HAP-1 (cell line): ENCODE measurements at places on chromosomes 1 and 21.

DNA sequence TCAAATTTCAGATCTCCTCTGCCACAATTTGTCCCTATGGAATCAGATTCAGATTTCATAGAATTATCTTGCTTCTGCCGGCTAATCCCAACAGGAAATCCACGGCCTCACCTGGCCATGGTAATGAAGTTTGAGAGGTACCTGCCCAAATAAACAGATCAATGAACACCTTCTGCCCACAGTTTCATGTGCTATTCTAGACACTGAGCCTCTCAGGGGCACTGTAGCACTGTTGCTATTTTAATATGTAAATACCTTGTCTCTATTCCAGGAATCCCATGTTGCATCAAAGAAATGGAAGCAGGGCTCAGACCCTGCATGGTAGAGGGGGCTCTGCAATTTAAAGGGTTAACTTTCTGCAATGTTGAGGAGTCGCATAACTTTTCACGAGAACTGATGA lies 593.1 kb downstream of the PTBP2 start:
- DNase-seq, result no peak

GRCh38 chr1:222592171-222592570 lies 2.4 kb upstream of the TAF1A start:
- DNase-seq, result no peak

- no peak for DNase-seq
Measured at GRCh38 chr1:212586206-212587015, 22.1 kb upstream of the ATF3 start.

DNA sequence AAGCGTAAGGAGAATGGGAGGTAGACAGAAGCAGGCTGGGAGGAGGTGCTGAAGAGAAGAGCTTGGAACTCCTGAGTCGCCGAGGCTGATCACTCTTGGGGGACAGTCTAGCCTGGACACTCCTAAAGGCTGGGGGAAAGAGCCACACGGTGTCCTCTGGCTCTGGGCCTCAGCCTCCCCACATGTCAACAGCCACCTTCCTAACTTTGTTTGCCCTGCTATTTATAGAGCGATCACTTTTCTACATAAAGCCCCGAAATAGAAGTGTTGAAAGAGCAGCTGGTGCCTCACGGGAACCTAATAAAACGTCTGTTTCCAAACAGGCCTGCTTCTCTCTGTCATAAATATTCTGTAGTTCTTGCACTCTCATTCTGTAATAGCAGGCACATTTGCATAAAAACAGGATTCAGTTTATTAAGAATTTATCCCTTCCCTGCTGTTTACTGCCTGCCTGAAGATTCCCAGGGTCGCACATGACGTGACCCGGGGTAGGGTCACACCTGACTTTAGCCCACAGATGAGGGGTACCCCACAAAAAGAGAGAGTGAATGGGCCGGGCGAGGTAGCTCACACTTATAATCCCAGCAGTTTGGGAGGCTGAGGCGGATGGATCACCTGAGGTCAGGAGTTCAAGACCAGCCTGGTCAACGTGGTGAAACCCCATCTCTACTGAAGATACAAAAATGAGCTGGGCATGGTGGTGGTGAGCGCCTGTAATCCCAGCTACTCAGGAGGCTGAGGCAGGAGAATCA lies 212.5 kb downstream of the TOMM20 start:
- peak; percentile 45 for DNase-seq

DNA sequence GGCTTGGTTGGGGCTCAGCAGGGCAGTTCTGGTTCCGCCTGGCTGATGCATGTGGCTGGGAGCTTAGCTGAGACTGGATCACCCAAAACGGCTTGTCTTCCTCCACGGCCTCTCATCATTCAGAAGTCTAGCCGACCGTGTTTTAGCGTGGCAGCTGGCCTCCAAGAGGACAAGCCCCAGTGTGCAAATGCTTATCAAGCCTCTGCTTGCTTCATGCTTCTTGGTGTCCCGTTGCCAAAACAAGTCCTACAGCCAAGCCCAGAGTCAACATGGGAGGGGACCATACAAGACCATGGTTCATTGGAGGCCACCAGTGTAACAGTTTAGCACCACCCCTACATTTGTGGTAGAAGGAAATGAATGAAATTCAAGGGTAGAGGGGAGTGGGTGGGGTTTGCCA lies 10.5 kb upstream of the KDF1 start:
- DNase-seq, result no peak

- no peak for DNase-seq
Measured at GRCh38 chr1:29756901-29757725, 520.8 kb downstream of the PTPRU start.

DNA sequence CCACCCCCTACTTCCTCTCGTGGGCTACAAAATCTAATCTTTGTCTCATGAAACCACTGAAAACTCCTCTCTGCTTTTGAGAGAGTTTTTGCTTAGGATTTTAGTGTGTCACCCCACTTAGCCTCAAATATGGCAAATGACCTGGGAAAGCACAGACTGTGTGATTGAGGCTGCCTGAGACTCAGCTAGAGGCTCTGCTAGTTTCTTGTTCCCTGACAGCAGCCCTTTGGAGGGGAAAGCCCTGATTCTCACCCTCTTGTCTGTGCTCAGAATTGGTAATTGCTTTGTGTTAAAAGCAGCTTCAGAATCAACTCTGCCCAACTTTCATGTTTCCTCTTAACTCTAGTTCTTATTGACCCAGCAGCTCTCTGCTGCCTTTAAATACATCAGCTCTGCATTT lies 85.6 kb upstream of the ZP4 start:
- DNase-seq, result no peak

DNA sequence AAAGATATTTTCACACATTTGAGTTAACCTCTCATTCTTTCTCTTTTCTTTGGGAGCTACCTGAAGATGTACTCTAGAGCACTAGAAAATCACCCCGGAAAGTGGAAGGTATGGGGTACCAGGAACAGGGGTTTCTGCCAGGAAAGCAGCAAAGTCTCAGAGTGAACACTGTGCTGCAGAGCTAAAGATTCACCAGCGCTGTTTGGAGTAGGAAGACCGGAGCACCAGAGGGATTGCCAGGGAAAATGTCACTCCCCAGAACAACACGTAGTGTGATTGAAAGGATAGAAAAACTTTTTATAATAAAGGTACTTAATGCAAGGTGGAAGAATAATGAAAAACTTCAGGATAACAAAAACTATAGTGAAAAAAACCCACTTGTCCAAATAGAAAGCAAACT lies 26.7 kb upstream of the KCNK1 start:
- DNase-seq, result no peak

GRCh38 chr1:198788561-198789064 lies 149.8 kb downstream of the PTPRC start:
- peak; percentile 67 for DNase-seq

DNA sequence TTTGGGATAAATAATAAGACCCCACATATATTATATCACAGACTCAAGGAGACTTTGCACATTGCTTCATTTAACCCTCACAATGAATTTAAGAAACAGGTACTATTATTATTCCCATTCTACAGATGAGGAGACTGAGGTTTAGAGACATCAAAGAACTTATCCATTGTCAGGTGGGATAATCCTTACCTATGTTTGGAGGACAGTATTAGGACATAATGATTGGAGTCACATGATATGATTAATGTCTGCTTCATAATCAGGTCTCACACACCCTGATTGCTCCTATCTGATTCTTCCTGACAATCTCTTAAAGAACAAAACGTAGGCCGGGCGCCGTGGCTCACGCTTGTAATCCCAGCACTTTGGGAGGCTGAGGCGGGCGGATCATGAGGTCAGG lies 16.9 kb downstream of the IRF2BP2 start:
- no peak for DNase-seq

DNA sequence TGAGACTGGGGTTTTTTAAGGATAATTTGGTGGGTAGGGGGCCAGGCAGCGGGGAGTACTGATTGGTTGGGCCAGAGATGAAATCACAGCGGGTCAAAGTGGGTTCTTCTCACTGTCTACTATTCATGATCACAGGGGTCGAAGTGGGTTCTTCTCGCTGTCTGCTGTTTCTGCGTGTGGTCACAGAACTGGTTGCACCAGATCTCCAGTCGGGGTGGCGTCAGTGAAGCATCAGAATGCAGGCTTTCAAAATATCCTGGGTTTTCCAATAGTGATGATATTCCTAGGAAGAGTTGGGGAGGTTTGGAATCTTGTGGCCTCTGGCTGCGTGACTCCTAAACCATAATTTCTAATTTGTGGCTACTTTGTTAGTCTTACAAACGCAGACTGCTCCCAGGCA lies 45.1 kb downstream of the TRPM2 start:
- DNase-seq, result no peak

DNA sequence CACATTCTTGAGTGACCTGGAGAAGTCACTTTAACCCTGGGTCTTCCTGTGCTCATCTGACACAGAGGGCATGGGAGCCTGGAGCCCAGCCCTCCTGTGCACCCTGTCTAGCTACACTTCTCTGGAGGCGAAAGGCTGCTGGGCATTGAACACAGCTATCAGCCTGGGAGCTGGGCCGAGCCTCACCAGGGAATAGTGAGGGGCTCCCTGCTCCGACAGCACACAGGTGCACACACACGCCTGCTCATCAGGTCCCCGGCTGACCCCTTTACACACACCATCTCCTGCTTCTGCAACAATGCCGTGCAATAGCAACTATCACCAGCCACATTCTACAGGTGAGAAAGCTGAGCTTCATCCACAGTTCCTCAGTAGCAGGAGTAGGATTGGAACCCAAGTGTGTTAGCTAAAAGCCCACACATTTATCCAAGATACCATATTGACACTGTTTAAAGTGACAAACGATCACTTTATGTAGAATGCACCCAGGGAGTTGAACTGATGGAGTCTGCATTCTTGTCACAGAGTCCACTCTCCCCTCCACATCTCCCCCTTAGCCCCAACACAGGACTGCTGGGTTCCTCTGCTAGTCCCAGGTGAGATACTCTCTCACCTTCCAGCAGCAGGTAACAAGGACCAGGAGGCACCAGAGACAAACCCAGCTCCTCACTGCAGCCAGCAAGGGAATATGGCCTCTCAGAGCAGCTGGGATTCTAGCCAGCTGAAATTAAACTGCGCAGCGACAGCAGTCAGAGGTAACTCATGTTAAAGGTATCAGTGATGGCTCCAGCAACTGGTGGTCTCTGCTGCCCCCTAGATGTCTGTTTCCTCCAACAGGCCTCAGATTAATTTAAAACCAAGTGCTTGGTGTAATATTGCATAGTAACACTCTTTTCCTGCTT lies 18.3 kb upstream of the CAPN8 start:
- DNase-seq, result peak; percentile 51

DNA sequence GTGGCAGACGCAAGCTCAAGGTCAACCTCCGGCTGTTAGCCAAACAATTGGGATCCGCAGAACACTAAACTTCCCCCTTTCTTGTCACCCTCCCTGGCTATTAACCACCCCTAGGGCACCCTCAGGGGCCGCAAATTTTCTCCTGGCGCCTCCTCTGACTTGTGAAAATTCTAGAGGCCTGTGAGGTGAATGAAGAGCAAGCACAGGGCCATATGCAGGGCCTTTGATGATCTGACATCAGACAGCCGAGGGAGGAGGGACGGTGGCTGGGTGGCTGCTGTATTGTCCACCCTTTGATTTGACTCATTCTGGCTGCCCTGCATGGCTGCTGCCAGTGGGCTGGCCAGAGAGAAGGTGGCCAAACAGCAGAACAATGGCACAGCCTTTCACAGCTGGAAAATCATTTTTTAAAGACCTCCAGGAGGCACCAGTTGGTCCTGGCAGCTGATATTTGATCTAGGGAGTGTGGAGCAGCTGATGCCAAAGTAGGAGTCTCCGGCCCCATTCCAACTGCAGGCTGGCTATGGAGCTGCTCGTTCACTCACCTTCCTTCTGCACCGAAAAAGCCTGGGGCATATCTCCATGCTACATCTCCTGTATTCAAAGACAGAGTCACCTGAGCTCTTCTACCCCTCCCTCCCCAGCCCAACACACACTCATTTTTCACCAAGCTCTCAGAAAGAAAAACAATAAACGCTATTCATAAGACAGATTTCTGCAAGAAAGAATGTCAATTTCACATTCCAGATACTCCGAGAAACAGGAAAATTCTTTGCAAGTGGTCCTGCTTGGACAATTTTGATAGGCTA lies 44.9 kb upstream of the BARHL2 start:
- no peak for DNase-seq

DNA sequence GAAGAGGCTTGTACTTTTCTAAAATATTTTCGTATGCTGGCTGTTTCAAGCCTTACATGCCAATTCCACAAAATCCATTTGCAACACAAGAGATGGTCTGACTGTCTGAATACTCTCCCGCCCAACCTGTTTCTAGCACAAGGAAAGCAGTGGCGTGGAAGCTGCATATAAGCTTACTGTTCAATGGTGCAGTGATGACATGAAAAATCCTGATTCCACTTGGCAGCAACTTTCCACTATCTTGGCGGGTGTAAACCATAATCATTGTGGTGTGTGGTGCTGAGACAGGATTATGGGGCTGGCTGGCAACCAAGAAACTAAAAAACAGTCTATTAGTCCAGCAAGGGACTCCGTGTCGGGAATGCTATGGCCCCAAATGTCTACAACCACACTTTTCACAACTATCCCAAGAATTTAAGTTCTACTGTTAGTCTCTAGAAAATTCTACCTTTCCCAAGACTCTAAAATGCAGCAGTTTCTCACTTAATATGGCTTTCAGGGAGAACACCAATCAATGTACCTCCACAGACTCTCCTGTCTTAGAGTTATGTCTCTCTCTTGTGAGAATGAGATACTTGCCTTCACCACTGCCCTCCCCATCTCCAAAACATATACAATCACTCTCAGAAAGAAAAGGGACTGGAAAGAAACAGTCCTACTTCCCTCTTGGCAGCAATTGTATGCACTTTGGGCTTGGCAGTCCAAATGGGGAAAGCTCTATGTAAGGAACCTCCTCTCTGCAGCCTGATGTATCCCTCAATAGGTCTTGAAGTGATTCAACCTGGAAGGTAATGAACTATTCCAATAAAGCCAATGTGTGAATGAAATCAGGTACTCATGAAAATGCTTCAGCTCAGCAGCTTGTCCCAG lies 9.5 kb downstream of the COLGALT2 start:
- DNase-seq, result peak; percentile 75

- DNase-seq, result no peak
Measured at GRCh38 chr21:43881283-43881682, 16.3 kb downstream of the AGPAT3 start.

DNA sequence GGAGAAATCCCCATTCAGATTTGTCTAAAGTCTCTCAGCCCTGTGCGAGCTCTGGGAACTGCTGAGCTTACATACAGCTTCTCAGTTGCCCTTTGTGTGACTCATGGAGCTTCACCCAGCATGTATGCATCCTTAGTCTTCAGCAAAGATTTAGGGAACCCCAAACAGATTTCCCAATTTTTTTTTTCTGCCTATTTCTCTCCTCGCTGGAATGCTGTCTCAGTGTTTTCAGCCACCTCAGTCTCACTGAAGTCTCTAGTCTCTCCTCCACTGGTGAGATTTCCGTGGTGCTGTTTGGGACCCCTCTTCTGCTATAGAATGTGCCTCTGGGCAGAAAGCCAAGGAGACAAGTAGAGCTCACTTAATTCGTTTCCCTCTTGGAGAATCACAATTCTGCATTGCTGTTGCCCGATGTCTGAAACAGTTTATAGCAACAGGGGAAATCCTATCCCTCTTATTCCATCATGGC lies 28.1 kb upstream of the TXLNA start:
- no peak for DNase-seq

DNA sequence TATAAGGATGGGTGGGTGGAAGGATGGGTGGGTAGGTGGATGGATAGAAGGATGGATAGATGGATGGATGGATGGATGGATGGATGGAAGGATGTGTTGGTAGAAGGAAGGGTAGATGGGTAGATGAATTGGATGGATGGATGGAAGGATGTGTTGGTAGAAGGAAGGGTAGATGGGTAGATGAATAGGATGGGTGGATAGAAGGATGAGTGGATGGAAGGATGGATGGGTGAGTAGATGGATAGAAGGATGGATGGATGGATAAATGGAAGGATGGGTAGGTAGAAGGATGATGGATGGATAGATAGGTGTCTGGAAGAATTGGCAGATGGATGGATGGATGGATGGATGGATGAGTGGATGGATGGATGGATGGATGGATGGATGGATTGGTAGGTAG lies 6.0 kb downstream of the MASP2 start:
- DNase-seq, result no peak
